ENCODE measurements at places on chromosomes 3 and 15.

GRCh38 chr3:22977650-22978289, 225.4 kb upstream of the UBE2E2 start:
- no peak for DNase-seq

DNA sequence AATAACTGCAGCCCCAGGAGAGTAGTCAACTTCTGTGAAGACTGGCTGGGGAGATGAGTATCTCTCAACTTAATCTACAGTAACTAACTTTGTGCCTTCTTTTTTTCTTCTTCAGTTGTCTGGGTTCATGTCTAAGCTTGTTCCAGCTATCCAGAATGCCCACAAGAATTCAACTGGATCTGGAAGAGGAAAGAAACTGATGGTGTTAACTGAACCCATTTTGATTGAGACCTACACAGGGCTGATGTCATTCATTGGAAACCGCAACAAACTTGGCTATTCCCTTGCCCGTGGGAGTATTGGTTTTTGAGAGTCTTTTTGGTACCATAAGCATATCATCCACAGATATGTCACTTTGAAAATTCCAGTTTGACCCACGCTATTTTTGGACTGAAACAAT, 148.7 kb downstream of the TPRG1 start:
- DNase-seq, result no peak

- DNase-seq, result no peak
Observed at GRCh38 chr15:62125773-62126172, 39.3 kb downstream of the C2CD4B start.

DNA sequence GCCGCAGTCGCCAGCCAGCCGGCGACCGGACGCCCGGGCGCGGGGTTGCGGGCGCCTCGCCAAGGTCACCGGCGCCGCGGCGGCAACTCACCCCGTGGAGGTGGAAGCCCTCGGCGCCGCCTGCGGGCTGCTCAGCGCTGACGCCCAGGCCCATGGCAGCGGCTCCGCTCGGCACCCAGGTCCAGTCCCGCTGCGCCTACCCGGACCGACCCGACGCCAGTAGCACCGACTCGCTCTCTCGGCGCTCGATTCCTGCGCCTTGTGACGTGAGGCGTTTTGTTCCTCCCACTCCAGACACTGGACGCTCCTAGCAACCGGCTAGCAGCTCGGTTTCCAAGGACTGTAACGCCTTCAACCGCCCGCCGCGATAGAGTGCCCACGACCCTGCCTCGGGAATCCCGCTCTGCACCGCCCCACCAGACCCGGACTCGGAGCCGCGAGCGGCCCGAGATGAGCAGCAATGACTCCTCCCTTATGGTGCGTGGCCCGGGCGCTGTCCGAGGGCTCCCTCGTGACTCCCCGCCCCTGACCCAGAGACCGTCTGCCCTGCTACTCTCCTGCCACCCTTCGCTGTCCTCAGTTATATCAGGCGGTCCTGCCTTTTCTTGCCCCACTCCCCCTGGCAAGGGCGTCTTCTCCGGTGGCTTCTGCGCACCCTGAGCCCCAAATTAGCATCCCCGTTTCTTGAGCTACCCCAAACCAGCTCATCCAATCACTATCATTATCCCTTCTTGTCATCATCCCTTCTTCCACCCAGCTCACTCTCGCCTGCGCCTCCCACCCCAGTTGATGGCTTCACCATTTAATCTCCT, at the start of the genes GORASP1 and TTC21A:
Gene GORASP1 (minus strand): TSS at position 240 of the 812 bp plus-strand sequence. CDS start 86 bp downstream, at position 154.
Gene TTC21A (plus strand): TSS at position 293 of the 812 bp plus-strand sequence. CDS start 158 bp downstream, at position 451.
- peak; percentile 55 for DNase-seq

- no peak for DNase-seq
Observed at GRCh38 chr3:12695916-12696315, 32.0 kb upstream of the RAF1 start.

DNA sequence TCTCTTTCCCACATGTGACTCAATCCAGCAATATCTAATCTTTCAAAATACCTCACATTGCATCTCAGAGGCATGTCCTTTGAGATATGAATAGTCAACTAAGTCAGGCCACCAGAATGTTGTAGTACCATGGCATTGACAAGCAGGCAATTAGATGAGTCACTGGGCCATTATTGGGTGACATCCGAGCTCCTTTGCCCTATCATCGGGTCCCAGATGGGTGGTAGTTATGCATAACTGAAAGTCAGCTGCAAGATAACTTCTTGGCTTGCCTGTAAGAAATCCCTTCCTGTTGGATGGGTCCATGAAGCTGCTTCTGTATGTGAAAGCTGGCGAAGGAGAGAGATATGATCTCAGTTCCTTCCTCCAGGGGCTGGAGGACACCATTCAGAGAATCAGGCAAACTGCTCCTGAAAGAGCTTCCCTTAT, 32.8 kb downstream of the ARRDC4 start:
- no peak for DNase-seq

DNA sequence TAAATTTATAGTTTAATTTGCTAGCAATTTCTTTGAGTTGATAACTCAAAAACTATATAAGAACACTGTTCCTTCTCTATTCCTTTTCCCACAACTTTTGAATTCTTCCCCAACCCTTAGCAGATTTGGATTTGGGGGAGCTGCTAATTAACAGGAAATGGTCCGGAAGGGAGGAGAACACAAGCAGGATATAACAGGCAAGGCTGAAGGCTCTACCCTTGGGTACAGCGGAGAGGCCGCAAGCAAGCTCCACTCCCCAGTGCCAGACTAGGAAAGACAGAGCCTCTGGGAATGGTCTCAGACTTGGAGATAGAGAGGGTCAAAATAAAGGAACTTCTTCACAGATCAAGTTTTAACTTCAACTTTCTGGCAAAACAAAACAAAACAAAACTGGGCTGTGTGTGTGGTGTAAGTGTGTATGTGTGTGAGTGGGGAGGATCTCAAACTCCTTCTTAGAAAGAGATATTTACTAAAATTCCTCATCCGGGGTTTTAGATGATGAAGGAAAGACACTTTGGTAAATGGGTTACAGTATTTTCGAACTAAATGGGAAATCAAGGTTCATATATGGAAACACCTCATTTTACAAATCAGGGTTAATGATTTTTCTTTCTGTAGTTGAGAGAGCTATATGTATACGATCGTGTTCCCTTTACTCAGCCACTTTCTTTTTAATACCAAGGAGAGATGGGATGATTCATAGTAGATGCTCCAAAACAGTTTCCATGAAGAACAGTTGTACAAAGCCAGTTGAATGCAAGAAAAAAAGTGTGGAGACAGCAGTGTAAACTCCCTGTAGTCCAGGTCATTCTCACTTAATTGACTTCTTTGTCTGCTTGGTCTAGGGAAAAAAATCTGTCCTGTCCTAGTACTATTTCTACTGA, 161.1 kb downstream of the TP63 start:
- DNase-seq, result no peak

DNA sequence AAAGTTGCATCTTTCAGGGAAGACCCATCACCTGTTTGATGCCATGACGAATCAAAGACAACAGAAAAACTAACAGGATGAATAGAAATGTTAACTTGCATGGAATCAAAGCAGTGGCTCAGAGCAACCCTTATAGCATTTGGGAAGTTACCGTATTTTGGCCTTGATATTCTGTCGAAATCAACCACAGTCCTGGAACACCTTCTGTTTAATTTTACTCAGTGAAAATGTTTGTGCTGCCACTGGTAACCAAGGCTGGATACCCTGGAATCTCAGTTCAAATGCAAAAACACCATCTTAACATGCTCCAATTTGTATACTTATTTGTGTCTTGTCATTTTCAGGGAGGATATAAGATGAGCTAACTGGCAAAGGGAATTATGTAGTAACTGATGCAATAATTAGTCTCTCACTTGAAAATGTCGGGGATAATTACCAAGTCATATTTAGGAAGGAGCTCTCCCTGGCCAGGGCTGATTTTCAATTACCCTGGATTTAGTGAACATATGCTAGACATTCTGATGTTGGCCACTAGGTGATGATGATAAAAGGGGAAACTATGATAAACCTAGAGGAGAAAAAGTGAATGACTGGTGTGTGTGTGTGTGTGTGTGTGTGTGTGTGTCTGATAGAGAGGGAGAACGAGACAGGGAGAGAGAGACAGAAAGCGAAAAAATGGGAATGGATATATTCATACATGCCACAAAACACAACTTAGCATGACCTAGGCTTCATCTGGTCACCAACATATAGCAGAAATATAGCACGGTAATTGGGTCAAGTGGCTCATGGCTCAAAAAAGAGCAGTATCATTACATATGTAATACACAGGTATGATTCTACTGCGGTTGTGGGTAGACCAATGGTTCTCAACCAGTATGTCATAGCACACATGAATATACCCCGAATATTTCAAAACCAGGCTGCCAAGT, 19.0 kb upstream of the PRICKLE2 start:
- no peak for DNase-seq

DNA sequence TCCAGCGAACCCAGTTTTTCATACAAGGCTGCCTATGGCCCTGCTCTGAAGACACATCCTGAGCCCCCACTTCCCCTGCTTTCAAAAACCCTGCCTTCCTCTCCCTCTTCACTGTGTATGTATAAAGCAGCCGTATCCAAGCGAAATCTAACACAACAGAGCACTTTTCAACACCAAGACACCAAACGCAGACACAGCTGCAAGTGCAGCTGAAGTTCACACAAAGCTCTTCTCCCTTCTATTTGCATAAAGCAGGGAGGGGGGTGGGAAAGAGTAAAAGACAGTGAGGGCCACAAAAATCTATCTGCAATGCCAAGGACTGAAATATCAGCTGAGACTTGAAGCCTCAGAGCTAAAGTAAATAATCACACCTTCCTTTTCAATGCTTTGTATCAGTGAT, 35.1 kb upstream of the CSPG5 start:
- no peak for DNase-seq

DNA sequence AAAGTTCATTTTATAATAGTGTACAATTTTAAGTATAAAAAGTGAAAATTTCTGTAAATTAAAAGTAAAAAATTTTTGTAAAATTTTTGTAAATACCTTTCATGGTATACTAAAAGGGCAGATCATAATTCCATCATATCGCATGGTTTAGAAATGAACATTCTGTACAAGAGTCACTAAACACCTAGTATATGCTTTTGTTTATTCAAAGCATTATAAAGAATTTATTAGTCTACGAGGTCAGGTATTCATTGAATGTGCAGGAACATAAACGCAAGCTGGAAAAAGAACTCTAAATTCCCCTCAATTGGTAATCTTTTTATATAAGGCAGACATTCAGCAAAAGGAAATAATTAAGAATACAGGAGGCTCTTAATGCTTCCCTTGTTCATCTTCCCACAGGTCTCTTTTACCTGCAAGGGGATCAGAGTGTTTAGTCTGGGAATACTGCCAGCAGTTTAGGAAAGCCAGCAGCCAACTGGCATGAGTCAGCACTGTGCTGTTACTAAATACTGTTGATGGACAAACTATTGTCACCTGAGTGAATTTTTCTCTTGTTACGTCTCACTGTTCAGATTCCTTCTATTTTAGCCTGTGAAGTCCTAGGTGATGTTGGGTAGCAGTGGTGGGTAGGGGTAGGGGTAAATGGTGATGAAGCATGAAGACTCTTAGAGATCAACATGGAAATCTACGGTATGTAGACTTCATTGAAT, 70.1 kb downstream of the UQCC5 start:
- DNase-seq, result no peak

DNA sequence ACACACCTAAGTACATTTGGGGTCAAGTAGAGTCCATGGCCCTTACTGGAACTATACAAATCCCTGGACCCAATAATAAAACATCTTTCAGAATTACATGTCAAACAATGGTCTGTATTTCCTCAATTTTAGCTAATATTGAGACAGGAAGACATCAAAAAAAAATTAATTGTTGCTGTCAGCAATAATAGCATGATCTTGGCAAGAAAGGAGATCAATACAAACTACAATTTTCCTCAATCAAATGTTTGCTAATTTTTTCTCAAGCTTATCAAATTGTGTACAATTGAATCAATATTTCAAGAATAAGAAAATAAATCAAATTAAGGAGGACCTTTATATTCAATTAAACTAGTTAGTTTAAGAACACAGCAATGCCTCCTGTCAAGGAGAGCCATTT, 62.6 kb downstream of the FSIP1 start:
- no peak for DNase-seq

DNA sequence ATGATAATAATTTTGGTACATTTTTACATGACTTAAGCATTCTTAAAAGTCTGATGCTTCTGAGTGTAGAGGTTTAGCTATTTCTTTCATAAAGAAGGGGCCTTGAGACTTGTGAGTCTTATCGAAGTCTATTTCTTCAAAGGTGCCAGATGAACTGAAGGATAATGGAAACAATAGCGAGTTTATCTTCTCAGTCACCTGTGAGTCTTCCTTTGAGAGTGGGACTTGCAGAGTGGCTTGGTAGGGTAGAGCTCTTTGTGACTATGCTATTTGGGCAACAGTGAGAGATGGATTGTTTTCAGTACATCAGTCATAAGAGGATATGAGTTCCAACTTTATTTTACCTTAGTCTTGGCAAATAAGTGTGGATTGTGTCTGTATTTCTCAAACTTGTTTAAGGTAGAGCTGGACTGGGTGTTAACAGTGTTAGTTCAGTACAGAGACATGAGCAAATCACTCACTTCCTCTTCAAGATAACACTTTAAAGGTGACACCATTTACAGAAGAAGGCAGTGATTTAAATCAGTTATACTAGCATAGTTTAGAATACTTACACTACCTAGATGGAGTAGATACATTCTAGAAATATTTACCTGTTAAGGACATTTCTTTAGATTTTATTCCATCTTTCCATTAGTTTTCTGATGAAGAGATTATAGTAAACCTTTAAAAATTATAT, 3.2 kb downstream of the AKAP13 start:
- no peak for DNase-seq

DNA sequence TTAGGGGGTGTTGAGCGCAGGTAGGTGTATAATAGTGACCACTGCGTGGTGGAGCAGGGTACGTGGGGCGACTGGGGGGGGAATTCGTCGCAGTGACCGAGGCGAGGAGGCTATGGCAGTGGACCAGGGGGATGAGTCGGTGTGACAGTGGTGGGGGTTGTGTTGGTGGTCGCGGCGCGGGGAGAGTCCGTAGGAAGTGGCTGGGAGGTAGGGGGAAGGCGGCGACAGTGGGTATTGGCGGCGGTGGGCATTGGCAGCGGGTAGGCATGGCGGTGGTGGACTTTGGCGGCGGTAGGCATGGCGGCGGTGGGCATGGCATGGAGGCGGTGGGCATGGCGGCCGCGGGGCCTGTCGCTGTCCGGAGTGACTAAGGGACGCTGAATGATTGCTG, 739 bp downstream of the SNRPN start:
- DNase-seq, result no peak

GRCh38 chr15:82714016-82714415, 4.3 kb upstream of the AP3B2 start:
- no peak for DNase-seq

DNA sequence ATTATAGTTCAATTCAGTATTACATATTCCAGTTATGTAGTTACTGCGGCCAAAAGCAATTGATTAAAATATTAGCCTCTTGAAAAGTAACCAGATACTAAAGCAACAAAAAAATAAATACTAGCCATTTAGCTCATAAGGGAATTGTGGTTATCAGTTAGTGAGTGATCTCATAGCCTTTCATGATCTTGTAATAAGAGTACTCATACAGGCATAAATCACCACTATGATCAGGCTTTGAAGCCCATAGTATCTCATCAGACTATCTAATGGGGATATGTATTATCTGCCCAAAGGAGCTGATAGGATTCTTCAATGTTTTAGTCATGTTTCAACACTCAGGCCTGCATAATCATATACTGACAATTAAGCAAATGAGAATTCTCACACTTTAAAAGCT, 184.1 kb upstream of the CCDC54 start:
- no peak for DNase-seq

Data from stimulated activated CD4-positive, alpha-beta T cell treated with anti-CD3 and anti-CD28 coated beads, Interleukin-1b, Interleukin-23, amount 100 ng/mL, for 4 hours (primary cell).